Kidney capillary endothelial cell (primary cell): ENCODE measurements at places on chromosomes 4 and X.
A peak's percentile ranks its signal among the peaks of the same experiment; 100 is the strongest.

GRCh38 chr4:149370785-149371420 lies 444.7 kb downstream of the IQCM start:
- peak; percentile 40 for DNase-seq

- no peak for DNase-seq
Measured at GRCh38 chrX:46044486-46044885, 500.7 kb downstream of the ZNF674 start.

DNA sequence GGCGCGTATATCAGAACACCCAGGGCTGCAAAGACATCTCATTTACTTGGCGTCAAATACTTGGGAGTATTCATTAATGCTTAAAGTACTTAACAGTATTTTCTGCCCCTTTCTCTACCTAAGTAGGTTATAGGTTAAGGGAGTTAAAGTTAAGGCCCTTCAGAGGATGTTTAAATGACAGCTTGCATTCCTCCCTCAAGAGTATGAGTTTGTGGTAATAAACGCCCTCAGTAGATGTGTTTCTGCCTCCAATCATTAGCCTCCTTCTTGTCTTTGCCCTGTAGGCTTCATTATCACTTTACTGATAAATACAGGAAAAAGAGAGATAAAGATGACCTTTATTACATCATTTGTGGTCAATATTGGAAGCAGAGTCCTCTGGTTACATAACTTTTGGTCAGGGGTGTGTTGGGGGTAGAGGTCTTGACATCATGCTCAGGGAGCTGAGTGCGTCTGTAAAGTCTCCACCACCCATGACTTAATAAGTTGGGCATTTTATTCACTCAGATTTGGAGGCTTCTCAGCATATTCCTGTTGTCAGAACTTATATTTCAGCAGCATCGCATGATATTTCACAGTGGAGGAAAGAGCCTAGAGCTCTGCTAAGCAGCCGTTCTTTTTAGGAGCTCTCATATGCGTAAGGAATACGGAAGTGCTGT lies 145.9 kb downstream of the CPE start:
- no peak for DNase-seq

GRCh38 chrX:84335121-84335520 lies 147.1 kb upstream of the RPS6KA6 start:
- no peak for DNase-seq

GRCh38 chr4:118417325-118417724 lies 64.5 kb upstream of the PRSS12 start:
- DNase-seq = no peak
